ENCODE measurements at places on chromosomes 1 and 21.

GRCh38 chr1:226510453-226510852 is 38.1 kb upstream of the STUM start:
- DNase-seq = no peak

DNA sequence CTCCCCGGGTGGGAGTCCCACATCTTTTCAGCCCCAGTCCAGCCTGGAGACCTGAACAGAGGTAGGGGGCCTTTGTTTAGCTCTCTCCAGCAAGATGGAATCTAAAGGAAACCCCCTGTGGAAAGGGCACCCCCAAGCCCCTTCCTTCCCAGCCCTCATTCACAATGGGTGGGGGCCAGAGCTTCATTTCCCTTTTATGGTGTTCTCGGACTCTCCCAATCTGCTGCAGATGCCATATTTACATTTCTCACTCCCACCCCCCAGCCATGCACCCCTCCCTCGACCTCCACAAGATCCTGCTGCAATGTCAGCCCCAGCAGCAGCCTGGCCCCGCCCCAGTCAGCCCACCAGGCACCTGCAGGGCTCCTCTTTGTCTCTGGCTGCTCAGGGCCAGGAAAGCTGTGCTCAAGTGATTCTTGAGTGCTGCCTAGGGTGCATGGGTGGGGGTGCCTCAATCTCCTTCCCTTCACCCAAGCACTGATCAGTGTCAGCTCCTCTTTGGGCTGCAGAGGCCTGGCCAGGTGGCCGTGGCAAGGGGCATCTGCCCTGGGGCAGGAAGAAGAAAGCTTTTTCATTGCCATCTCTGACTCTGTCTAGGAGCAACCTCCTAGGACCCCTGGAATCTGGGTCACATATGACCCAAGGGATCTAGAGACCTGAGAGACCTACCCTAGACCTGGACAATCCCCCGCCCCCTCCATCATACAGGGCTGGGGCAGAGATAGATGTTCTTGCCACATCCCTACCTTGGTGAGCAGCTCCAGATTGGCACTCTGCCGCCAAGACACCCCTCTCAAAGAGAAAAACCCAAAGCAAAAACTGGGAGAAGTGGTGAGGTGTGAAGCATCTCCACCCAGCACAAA is 1.7 kb downstream of the KIF21B start:
- no peak for DNase-seq

DNA sequence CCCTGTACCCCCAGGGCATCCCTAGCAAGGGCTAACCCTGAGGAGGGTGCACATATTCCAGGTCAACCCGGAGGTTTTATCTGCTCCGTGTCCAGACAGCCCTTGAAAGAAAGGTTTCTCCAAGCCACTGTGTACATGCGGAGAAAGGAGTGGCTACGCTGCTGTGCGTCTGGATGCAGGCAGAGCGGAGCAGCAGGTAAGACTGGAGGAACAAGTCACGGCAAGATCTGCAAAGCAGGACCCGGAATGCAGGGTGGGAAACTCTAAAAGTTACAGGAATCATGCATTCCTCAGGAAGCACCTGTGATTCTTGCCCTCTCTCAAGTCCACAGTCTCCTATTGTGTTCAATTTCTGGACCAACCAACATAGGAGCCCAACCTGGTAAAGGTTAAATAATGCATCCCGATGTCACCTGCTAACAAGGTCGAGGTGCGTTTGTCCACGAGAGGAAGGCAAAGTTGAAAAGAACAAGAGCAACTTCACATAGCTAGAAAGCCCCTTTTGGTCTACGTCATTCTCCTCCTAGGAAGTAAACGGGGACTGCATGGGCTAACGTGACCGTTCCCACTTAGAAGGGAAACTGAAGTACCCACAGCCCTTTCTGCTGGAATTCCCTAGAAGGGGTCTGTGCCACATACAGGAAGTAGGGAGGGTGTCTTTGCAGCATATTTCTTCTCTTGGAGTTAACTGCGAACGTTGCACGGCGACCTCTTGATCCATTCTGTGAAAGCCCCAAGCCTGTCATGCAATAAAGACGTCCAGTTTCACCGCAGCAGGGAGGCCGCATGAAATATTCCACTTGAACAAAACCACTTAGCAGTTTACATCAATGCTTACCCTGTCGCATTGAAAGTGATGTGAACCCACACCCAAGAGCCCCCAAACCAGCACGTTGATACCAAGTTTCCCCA is 5.8 kb downstream of the TIAM1 start:
- no peak for DNase-seq

- DNase-seq = no peak
Observed at GRCh38 chr1:8384577-8384976, 66.7 kb downstream of the SLC45A1 start.

GRCh38 chr1:51340380-51340779 is 10.0 kb upstream of the TTC39A start:
- DNase-seq = no peak

DNA sequence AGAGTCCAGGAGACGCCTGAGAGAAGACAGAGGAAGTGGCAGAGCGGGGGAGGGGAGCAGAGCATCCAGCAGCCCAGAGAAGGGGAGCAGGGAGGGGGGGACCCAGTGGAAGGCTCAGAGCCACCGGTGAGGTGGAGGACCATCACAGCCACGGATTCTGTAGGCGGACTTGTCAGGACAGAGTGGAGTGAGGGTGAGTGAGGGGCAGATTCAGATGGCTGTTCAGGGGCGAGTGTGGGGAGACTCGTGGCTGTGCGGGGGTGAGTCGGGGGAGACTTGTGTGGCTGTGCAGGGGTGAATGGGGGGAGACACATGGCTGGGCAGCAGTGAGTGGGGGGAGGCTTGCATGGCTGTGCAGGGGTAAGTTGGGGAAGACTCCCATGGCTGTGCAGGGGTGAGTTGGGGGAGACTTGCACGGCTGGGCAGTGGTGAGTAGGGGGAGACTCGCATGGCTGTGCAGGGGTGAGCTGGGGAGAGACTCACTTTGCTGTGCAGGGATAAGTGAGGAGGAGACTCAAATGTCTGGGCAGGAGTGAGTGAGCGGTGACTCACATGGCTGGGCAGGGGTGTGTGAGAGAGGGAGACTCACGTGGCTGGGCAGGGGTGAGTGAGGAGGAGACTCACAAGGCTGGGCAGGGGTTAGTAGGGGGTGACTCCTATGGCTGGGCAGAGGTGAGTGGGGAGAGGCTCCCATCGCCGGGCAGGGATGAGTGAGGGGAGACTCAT is 56.8 kb upstream of the ABCG1 start:
- DNase-seq = no peak

DNA sequence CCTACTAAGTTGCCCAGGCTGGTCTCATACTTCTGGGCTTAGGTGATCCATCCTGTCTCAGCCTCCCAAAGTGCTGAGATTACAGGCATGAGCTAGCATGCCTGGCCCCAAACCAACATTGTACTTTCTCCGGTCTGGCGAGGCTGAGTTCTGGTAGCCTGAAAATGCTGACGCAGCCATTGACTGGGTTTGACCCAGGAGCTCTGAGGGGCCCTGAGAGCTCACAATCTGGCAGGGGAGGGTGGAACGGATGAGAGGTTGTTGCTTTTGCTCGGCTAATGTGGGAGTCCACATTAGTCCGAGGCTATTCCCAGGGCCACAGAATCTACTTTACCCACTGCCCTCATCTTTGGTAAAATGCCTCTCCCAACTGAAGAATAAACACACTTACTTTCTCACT is 35.1 kb upstream of the PARP1 start:
- DNase-seq = no peak

GRCh38 chr1:89698020-89698560 is 65.2 kb downstream of the LRRC8C start:
- no peak for DNase-seq

DNA sequence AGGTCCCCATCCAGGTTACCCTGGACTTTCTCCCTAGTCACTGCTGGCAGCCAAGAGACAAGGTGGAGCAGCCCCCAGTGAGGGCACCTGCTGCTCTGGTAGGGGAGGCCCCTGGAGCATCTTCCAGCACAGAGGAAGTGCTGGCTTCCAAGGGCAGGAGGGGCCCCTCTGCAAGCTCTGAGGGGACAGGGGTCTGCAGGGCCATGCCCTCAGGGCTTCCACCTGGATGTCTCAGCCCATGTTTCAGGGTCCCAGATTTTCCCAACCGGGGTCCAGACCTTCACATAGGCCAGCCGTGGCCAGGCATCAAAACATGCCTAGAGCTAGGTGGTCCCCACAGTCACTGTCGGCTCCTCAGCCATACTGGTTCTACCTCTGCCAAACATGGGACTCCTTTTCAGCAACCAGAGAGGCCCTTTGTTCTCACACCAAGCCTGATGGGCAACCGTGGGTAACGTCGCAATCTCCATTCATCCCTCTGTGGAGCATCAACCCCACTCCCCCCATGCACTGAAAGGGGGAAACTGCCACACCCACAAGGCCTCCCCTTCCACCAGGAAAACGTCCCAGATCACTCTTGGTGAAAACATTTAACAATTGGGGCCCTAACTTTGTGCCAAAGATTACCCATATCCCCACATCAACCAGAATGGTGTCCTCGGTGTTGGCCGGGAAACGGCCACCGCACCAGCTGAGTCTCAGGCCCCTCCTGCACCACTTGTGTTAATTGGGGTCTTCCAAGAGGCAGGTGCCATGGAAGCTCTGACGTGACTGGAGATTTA is 1.9 kb upstream of the COL6A2 start:
- DNase-seq = no peak

GRCh38 chr1:226351709-226352108 is 42.7 kb upstream of the LIN9 start:
- DNase-seq = no peak

GRCh38 chr1:115355069-115355468 is 17.0 kb upstream of the NGF start:
- DNase-seq = no peak

GRCh38 chr1:11352816-11353799 is 80.1 kb downstream of the UBIAD1 start:
- no peak for DNase-seq

- DNase-seq = no peak
Observed at GRCh38 chr1:236354330-236355147, 39.5 kb upstream of the EDARADD start.

- DNase-seq = no peak
Observed at GRCh38 chr1:167474191-167474641, 44.1 kb downstream of the CD247 start.

DNA sequence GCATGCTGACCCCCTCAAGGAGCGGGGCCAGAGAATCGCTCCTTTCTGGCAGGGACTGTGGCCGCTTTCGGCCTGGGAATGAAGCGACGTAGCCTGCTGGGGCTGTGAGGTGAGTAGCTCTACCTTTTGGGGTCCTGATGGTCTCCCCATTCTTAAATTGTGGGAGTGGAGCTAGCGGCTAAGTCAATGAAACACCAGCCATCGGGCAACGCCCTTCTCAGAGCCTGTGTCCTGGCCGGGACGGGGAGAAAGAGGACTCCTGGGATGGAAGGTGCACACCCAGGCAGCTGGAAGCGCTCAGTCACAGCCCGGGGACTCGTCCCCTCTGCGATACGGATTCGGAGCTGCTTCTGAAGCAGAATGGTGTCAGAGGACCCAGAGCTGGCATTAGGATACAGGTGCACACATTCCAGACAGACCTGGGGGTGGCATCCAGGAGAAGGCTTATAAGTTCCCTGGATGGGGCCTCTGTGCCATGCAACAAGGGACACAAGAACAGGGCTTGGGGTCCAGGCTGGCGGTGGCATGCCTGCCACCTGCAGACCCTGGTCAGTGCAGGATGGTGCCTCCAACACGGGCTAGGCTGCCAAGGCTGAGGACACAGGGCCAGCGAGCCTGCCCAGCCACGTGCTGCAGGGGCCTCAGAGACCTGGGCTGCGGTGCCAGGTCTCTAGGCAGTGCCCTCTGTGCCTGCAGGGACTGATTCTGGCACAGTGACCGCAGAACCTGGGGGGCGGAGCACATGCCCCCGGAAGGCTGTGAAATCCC is 945 bp upstream of the WNT9A start:
- DNase-seq = no peak

GRCh38 chr1:119859647-119860046 is 36.7 kb downstream of the ADAM30 start:
- DNase-seq = peak; percentile 27

- DNase-seq = no peak
Observed at GRCh38 chr1:231161667-231162296, at the start of gene TRIM67. Gene TRIM67, plus strand, starts transcription at chr1:231162058. Its CDS starts 912 bp downstream, at chr1:231162970.

GRCh38 chr21:29271927-29272333 is 26.8 kb upstream of the BACH1 start:
- DNase-seq = peak; percentile 19

GRCh38 chr1:179066471-179066870 is 15.4 kb upstream of the TOR3A start:
- DNase-seq = no peak

DNA sequence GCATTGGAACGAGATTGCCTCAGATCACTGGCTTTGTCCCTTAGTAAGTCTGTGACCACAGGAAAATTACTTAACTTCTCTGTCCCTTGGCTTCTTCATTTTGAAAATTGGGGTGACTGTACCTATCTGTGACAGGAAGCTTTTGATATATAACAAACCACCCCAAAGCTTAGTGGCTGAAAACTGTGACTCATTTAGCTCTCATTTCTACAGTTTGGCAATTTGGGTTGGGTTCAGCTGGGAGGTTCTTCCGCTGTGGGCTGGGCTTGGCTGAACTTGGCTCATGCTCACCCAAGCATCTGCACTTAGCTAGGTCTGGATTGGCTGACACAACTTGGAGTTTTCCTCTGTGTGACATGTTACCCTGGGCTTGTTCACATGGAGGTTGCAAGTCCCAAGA is 14.0 kb downstream of the C1orf94 start:
- no peak for DNase-seq

DNA sequence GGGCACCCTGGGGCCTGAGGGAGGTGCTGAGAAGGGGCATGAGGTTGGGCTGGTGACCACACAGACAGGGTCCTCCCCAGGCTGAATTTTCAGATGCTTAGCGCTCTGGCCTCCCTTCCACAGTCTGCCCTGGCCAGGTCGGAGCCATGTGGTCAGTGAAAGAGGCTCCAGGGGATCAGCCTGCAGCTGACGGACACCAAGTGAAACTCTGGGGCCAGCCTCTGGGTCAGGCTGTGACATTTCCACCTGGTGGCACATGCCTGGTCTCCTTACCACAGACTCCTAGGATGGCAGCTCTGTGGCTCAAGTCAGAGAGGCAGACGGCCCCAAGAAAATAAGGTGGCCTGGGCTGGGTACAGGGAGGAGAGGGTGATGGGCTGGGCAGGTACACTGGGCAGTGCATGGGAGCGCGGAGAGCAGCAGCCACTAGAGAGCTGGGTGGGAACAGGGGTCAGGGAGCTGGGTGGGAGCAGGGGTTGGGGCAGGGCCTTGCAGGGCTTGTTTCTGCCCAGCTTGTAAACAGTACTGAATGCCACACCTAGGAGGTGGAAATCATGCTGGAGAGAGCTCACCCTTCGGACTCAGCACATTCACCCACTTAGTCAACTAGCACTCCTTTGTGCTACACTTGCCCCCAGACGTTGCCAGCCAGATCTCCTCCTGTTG is 20.7 kb upstream of the ADARB1 start:
- DNase-seq = no peak

DNA sequence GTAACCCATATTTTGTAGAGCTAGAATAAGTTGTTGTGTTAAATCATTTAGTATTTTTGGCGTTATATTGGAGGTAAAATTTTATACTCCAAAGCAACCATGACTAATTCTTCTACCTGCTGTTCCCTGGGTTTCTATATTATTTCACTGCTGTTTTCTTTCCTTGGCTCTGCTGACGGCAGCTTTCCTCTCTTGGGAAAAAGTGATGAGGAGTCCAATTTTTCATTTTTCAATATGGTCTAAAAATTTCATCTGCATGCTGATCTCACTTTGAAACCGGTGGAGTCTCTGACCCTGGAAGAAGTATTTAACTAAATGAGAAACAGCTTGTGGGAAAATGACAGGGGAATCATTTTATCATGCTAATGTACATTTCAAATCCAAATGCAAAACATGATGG is 110.2 kb downstream of the IFI44 start:
- DNase-seq = no peak

- no peak for DNase-seq
Observed at GRCh38 chr1:230114237-230114651, 47.2 kb downstream of the GALNT2 start.

- DNase-seq = no peak
Observed at GRCh38 chr1:185069202-185069772, 23.9 kb downstream of the RNF2 start.

Data from GM04504 (cell line).